WTC11 (cell line): ENCODE measurements at places on chromosomes 11 and 22. TPM values are rescaled to one million over a fixed set of nuclear protein-coding genes. Genes with fewer than 3 reads are reported as not detected.

GRCh38 chr22:33459137-33459536 is 401.0 kb upstream of the SYN3 start:
- DNase-seq: no peak

GRCh38 chr11:129391360-129391759 is 15.7 kb downstream of the BARX2 start:
- DNase-seq: no peak

Gene SMC1B
- total RNA-seq: 0.07 to 0.18 TPM (median 0.11 TPM) in 3 replicates

- no peak for DNase-seq
Measured at GRCh38 chr11:57566905-57567514, 462 bp downstream of the UBE2L6 start.

GRCh38 chr22:27152883-27153282 is 495.5 kb downstream of the MIAT start:
- DNase-seq: no peak

DNA sequence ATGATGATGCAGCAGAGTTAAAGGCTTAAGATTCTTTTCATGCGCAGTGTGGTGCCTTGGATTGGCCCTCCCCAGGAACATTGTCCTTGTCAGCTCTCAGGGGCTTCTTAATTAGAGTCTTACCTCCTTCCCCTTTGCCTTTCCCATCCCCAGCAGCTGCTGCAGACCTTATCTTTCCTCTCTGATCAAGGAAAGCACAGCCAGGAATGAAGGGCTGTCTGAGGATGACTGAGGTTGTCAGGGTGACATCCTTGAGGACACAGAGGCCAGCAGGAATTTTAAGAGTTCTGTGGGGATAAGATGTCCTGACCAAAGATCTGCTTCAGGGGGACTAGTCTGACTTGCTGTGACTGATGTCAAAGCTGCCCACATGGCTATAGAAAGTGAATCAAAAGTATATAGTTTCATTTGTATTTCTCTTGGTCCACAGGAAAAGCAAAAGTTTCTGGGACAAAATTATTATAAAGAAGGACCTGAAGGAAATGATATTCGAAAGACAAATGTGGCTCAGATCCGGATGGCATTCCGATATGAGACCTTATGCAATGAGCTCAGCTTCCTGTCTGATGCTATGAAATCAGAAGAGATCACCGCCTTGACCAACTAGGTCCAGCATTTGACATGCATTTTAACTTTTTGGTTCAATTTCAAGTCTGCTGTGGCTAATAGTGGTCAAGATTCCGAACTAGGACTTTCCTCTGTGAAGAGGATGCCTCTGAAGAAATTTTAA is 35.5 kb downstream of the RNF141 start:
- no peak for DNase-seq

DNA sequence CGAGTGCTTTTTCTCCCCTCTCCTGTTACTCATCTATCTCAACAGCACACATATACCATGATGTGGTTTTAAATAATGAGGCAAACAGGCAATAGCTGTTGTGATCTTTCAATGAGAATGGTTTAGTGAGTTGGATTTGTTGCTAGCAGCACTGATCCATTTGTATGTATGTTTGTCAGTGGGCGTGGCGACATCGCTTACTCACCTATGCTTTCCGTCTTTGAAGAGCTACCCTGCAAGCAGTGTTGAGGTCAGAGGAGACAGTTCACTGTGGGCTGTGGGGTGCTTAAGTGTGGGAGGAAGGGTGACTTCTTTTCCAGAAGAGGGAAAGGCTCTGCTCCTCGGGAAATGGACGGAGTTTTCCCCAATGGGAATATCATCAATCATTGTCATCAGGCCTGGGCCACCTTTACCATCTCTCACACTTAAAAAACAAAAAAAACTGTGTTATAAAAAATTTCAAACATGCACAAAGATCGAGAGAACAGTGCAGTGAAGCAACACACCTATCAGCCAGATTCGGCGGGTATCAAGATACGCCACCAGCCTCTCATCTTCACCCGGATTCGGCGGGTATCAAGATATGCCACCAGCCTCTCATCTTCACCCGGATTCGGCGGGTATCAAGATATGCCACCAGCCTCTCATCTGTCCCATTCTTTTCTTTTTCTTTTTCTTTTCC is 83.8 kb downstream of the TBC1D22A start:
- no peak for DNase-seq

GRCh38 chr11:64269540-64270220 is 14.8 kb downstream of the BAD start:
- DNase-seq: peak; percentile 98

Gene SLC17A6
- 0.11 to 0.24 TPM (median 0.14 TPM) in 3 replicates for total RNA-seq

DNA sequence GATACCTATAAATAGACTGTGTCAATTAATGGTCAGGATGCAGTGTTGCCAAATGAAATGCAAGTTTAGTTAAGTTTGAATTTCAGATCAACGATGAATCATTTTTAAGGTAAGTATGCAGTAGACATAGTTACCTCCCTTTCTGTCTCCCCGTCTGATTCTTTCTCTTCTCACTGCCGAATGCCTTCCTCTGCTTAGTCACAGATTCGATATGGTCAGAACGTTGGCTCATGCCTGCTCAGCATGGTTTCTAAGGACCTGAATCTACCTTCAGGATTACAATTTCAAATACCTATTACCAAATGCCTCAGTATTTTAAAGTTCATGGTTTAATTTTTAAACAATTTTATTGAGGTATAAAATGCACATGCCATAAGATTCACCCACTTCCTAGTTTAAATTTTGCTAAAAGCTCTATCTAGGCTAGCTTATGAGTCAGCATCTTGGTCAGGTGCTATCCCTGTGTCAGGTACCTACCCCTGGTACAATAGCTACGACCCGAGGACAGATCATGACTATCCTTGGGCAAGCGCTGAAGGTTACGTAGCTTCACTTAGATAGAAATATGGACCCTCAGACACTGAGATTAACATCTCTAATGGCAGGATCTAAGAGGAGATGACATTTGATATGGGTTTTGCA is 78.2 kb upstream of the SPON1 start:
- no peak for DNase-seq
